ENCODE measurements at places on chromosomes 1 and 21.
A peak's percentile ranks its signal among the peaks of the same experiment; 100 is the strongest.

DNA sequence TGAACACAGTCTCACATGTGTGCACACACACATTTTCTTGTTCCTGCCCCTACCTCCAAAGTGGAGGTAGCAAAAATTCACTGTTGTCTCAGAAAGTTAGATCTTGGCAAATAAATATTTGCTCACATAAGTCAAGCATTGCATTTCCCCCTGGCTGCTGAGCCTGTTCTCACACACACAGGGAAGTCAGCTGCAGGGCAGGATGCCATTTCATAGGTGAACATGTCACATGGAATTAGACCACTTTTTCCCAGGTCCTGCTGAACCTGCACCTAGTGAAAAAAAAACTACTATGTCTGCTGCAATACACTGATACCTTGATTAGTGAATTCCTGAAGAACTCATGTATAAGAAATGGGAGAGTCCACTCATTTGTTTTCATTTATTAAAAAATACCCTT is 5.3 kb upstream of the CD55 start:
- no peak for DNase-seq

- DNase-seq, result no peak
Observed at GRCh38 chr1:240956020-240956419, 344.1 kb upstream of the GREM2 start.

- DNase-seq, result no peak
Observed at GRCh38 chr1:205326812-205327466, 5.4 kb upstream of the NUAK2 start.

GRCh38 chr1:156750191-156750672 is 1.2 kb downstream of the HDGF start:
- DNase-seq, result no peak

- DNase-seq, result no peak
Observed at GRCh38 chr1:29437946-29438345, 201.6 kb downstream of the PTPRU start.

GRCh38 chr1:228272331-228272791 is 64.5 kb downstream of the OBSCN start:
- no peak for DNase-seq

DNA sequence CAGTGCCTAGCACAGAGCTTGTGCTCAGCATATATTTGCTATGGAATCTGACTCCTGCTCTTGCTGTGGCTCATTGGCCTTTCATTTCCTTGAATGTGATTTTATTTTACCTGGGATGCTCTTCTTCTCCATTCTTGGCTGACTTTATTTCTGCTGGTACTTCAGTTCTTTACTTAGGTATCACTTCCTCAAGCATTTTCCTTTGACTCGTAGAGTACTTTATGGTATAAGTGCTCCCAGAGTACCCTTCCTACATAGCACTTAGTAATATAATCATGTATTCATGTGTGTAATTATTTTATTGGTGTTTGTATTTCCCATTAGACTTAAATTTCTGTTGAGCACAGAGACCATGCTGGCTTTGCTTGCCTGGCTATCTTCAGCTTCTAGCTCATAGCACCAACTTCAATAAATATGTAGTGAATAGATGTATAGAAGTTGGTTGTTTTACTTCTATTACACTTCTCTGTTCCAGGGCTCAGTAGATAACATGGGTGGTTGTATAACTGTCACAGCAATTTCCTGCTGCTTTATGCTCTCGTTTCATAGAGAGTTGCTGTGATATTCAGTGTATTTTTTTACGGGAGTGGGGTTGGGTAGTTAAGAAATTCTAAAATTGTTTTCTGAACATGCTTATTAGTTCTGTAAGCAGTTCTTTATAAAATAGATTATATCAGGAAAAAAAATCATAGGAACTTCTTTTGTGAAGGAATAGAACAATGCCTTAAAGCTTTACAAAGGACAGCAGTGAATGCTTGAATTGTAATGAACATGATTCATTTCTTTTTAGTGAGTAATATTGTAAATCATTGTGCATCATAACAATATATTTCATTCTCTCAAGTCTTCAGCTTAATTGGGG is 112.2 kb downstream of the NEK7 start:
- DNase-seq, result no peak

DNA sequence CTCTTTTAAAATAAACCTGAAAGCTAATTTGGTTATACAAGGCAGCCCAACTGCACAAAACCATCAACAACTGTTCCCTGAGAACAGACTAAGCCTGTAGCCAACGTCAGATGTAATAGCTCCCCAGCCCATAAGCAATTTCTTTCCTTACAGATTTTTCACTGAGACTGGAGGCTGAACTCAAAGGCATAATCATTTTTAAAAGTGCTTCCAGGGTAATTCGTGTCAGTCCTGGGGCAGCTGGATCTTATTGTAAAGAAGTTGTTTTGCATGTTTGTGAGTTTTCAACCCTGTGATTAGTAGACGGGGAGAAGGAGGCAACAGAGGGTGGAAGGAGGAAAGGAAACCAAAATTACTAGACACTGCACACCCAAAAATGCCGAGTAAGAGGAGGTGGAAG is 3.2 kb downstream of the DPT start:
- no peak for DNase-seq

DNA sequence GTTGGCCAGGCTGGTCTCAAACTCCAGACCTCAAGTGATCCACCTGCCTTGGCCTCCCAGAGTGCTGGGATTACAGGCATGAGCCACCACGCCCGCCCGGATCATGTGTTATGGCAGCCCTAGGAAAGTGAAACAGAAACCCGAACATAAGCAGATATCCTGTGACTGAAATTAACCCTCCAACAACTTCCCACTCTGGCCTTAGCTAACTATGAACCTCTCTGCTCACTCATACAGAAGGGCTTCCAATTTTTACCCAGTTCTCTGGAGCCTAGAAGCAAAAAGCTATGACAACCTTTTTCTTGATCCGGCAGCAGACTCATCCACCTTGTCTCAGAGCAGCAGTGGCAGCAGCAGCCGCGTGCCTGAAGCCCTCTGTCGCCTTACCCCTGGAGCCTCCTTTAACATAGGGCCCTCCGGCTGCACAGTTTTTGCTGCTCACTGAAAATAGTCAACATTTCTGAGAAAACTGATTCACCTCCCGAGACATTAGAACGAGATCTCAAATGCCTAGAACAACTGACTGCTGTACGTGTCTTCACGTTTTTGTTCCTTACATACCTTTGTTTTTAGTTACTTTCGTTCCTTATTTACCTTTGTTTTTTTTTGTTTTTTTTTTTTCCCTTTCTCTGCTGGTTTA is 9.3 kb downstream of the CBR1 start:
- DNase-seq, result peak; percentile 55

DNA sequence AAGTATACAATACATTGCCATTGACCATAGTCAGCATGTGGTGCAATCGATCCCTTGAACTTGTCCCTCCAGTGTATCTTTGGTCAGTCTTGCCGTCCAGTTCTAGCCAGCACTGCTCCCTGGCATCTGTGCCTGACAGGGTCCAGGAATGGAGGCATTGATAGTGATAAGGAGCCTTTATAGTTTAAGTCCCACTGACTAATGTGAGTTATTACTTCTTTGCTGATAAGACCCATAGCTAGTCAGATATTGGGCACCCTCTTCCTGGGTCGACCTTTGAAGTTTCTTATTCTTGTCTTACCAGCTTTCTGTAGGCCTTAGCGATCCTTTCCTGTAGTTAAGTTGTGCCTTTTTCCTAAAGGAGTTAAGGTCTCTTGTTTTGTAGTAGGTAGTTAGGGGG is 13.0 kb downstream of the UCK2 start:
- DNase-seq, result no peak

- no peak for DNase-seq
Observed at GRCh38 chr1:47950471-47950870, 46.7 kb downstream of the TRABD2B start.

DNA sequence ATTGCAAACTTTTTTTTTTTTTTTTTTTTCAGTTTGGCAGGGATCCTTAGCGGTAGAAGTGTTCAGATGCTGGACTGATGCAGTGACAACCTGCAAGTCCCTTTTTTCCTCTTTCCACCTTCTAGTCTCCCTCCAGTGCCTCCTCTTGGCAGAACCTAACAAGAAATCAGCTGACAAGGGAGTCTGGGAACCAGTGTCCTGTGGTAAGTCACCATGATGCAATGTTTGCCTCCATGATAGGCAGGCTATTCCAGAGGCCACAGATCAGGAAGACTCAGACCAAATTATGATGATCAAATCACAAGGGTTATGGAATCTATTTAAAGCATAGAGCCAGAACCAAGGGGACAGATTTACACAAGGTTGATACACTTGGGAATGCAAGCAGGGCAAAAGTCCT is 3.0 kb upstream of the CD34 start:
- DNase-seq, result no peak

- DNase-seq, result no peak
Observed at GRCh38 chr1:19311503-19311930, 427 bp downstream of the AKR7A2 start.

DNA sequence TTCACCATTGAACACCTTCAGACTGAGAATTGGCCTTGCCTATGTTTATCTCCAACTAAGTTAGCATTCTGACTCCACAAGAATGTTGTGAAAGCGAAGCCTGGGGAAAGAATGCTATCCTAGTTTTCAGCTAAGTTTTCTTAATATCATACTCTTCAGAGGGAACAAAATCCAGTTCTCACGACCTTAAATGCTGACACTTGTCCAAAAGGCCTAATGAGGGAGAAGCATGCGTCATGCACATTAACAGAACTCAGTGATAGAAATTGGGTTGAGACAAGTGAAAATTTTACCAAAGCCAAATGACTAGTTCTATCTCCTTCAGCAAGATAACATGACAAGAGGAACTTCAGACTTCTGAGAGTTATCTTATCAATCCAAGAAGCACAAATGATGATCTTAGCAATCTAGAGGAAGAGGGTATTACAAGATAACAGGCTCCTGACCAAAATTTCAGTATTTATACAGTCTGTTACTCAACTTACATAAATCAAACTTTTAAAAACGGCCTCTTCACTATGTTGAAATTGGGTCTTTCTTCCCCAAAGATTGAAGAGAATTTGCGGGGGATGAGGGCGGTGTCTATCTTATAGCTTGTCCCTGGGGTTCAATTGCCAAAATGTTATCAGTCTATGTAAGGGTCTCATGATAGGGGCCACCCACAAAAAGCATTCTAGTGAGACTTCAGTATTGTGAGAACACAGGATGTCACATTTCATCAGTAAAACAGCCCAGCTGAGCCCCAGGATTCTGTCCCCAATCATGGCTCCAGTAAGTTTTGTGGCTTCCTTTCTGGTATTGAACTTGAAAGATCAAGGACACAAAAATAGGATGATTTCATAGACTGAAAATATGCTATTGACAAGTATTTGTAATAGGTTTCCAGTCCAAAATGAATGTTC is 26.5 kb upstream of the SLC45A3 start:
- no peak for DNase-seq

GRCh38 chr1:187921426-187921825 is 1092.7 kb downstream of the PLA2G4A start:
- no peak for DNase-seq

All from CD14-positive monocyte (primary cell).